Putamen (tissue), 1 donor: ENCODE measurements at places on chromosomes 4 and X.

- peak; percentile 24 for DNase-seq
Measured at GRCh38 chr4:176792326-176793059, at the start of gene VEGFC. TSS of gene VEGFC (minus strand) at chr4:176792922. CDS start at chr4:176792311, 611 bp downstream.

GRCh38 chrX:43589735-43590134, 66.4 kb upstream of the MAOA start:
- no peak for DNase-seq

GRCh38 chr4:187547316-187547715, 448.3 kb upstream of the ZFP42 start:
- DNase-seq: no peak

DNA sequence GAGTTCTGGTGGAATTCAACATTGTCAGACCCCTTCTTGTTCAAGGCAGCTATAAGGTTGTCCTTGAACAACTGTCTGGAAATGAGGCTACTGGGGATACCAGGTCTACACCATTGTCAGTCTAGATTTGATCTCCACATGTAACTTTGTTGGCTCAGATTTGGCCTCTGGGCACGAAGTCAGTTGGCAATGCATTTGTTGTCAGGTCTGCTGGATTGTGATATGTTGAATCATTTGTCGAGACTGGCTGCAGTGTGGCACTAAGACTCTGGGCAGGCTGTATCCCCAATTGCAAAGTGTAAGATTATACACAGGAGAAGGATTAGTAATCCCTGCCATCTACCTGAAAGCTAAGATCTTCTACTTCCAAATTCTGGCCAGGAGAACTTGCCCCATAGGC, 26.5 kb downstream of the ZNF81 start:
- no peak for DNase-seq

DNA sequence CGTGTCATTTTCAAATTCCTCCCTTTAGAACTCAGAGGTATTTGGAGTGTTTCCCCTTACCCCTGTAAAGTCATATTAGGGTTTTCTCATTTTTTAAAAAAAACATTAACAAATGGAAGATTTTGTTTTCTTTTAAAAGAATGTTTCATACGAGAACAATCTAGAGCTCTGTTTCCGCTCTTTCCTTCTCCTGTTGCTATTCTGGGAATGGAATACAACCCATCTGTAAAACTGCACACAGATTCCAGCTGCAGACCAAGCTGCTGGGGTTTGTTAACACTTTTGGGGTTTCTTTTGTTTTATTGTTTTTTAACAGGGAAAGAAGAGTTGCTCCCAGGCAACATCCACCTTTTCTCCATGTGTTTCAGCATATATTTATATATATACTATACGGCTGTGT, 61.3 kb downstream of the HCCS start:
- DNase-seq: no peak

- no peak for DNase-seq
Measured at GRCh38 chr4:110617075-110617640, 5.7 kb downstream of the PITX2 start.

- DNase-seq: peak; percentile 61
Measured at GRCh38 chr4:89587364-89587763, 249.6 kb downstream of the SNCA start.

- no peak for DNase-seq
Measured at GRCh38 chr4:4271912-4272311, 18.0 kb downstream of the LYAR start.

- DNase-seq: no peak
Measured at GRCh38 chr4:62640296-62640695, 1440.2 kb downstream of the ADGRL3 start.

DNA sequence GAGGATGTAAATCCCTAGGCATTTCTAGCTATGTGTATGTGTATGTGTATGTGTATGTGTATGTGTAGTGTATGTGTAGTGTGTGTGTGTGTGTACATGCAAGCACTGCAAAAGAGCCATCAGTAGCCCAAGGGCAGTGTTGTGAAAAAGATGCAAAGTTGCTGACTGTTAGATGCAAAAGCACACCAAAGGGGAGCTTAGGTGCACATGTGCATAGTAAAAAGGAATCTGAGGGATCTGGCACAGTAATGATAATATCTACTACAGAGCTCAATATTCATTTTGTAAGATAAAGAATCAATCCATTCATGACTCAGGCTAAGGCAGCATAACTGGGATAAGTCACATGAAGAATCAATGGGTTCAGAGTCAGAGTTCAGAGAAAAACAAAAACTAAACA, 80.2 kb downstream of the TMEM47 start:
- DNase-seq: no peak

- no peak for DNase-seq
Measured at GRCh38 chr4:137283737-137284136, 248.6 kb downstream of the PCDH18 start.

GRCh38 chrX:42531441-42531840, 246.5 kb downstream of the PPP1R2C start:
- DNase-seq: peak; percentile 1

DNA sequence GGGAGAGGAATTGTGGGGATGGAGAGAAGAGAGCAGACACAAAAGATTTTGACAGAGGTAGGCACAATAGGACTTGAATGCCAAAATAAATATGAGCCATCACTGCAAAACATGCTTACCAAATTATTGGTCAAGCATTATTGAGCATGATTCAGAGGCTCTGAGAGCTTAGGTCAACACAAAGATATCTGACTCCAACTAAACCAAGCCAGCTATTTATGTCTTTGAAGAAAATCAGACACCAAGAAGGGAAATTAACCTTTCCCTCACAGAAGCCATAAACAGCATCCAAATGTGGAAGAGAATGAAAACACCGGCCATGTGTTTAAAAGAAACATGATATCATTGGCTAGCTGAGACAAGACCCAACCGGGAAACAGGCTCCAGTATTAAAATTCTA, 323.2 kb downstream of the RAB28 start:
- DNase-seq: no peak

DNA sequence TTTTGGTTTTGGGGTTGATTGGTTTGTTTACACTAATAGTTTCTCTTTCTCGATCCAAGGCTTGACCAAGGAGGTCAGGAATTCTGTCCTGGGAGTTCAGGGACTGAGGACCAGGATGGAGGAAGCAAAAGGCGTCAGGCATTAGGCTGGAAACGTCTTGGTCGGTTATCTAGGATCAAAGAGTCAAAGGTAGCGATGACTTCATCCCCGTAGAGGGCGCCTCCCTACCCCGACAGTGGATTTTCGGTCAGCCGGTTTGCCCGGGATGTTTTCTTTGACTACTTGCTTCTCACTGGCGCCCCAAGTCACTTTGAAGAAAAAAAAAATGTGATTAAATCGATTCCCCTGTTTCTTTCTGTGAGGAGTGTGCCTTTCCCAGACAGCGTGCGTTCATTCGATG, 980 bp upstream of the FHDC1 start:
- DNase-seq: no peak

GRCh38 chrX:52078131-52078530, 9.1 kb upstream of the MAGED4B start:
- DNase-seq: no peak

DNA sequence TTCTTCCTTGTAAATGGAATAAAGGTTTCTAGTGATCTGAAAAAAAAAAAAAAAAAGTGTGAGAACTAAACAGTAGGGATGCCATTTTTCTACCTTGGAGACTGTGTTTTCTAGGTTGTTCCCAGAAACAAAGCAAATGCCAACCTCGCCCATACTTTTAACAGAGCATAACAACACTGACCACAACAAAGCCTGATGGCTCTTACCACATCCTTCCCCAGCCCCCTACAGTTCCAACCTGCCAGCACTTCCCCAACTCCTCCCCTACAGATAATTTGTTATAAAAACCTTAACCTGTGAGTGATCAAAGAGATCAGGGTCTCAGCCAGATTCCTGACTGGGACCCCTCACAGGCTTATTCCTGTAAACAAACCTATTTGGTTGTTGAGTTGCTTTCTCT, 940.0 kb downstream of the SH3BGRL start:
- no peak for DNase-seq

DNA sequence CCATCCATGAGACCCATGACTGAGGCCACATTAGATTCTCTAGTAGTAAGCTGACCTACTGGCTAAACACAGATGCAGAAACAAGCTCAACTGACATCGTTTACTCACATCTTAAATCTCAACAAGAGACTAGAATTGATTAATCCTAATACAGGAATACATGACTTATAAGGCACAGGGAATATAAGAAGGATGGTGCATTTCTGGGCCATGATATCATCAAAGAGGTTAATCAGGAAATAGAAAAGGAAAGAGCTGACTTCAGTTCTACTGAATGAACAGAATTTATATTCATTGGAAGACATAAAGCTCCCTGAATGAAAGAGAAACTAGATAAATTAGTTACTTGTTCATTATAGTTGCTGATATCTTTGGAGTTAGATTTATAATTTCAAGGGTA, 1406.5 kb downstream of the STIM2 start:
- DNase-seq: no peak

GRCh38 chrX:65643531-65644052, 23.9 kb upstream of the MSN start:
- DNase-seq: no peak

DNA sequence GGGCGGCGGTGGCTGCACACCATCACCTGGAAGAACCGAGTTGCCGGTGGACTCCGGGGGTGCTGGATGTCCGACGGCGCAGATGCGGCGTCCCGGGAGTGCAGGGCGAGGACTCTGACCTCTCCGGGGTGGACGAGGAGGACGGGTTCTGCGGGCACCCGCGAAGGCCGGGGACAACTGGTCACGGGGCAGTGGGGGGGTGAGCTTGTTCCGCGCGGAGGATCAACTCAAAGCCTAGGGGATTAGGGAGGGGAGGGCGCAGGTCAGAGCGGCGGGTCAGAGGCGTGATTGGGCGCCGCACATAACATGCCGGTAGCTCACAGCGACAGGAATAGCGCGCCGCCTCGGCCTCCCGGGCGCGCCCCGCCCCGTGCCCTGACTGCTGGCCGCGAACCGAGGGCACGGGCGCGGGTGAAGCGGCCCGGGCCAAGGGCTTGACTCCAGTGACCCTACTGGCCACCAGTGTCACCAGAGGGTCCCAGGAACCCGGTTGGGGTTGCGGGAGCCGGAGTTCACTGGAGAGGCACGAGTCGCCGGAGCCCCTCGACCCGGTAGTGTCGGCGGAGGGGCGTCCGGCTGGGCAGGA, at the start of gene KLHL34:
Gene KLHL34, minus strand, starts transcription at position 179 of the 586 bp plus-strand sequence. CDS start 542 bp downstream, outside the sequence.
- DNase-seq: no peak
